ENCODE measurements at places on chromosomes 6 and 20. TPM values are rescaled to one million over a fixed set of nuclear protein-coding genes. Genes with fewer than 3 reads are reported as not detected.

The ACTL10 gene
- total RNA-seq: 1.3 TPM

- H3K4me3 ChIP-seq: no peak overlapping the region
- no peaks in the 10 kb centered on the region for H3K27me3 ChIP-seq
- H3K27ac ChIP-seq: no peak overlapping the region
- H3K36me3 ChIP-seq: no peaks in the 10 kb centered on the region
- no peak for DNase-seq
- peaks cover 16% of the 10 kb centered on the region for H3K4me1 ChIP-seq
Measured at GRCh38 chr20:1835186-1836035, 59.8 kb upstream of the SIRPA start.

GRCh38 chr6:98514796-98515195 is 319.6 kb upstream of the POU3F2 start:
- no peaks in the 10 kb centered on the region for H3K4me1 ChIP-seq
- H3K27ac ChIP-seq: no peak overlapping the region
- DNase-seq: no peak
- H3K4me3 ChIP-seq: no peak overlapping the region
- H3K27me3 ChIP-seq: no peaks in the 10 kb centered on the region

DNA sequence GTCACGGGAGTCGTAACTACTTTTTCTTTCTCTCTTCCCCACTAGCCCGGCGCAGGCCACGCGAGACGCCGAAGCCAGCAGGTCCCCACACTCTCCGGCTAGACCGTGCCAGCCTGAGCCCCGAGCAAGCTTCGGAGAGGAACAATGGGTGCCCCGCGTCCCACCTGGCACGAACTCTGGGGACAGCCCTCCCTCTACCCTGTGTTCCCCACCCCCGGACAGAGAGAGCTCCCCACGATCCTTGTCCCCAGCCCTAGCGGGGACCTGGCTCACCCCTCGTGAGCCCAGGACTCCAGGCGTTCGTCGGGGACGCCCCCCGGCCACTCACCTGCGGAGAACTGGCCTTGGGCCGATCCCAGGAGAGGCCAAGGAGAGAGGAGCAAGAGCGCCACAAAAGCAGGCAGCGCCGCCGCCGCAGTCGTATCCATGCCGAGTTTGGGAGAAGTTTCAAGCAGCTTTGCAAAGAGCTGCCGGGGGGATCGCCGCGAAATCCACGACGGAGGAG is 416 bp downstream of the PTPRK start:
- no peaks in the 10 kb centered on the region for H3K27me3 ChIP-seq
- peaks cover 28% of the 10 kb centered on the region for H3K4me1 ChIP-seq
- DNase-seq: no peak
- peak overlapping the region; percentile 97 for H3K27ac ChIP-seq
- peak overlapping the region; percentile 72 for H3K4me3 ChIP-seq
- no peaks in the 10 kb centered on the region for H3K36me3 ChIP-seq

GRCh38 chr6:118528129-118528528 is 20.0 kb upstream of the PLN start:
- H3K36me3 ChIP-seq: peaks cover 6% of the 10 kb centered on the region
- no peak for DNase-seq
- peak overlapping the region; percentile 2 for H3K27ac ChIP-seq
- no peak overlapping the region for H3K4me3 ChIP-seq
- H3K27me3 ChIP-seq: no peaks in the 10 kb centered on the region
